GM04503 (cell line): ENCODE measurements at places on chromosomes 11 and 22.

- DNase-seq, result no peak
These were observed 209.7 kb downstream of the C11orf91 start for GRCh38 chr11:33490842-33491370.

- DNase-seq, result no peak
These were observed 27.9 kb downstream of the YPEL1 start for GRCh38 chr22:21707677-21708076.

GRCh38 chr22:31122532-31123291 is at the start of gene INPP5J:
Gene INPP5J, plus strand, starts transcription at chr22:31122966. Its CDS starts 49 bp downstream, at chr22:31123015.
- DNase-seq, result no peak

DNA sequence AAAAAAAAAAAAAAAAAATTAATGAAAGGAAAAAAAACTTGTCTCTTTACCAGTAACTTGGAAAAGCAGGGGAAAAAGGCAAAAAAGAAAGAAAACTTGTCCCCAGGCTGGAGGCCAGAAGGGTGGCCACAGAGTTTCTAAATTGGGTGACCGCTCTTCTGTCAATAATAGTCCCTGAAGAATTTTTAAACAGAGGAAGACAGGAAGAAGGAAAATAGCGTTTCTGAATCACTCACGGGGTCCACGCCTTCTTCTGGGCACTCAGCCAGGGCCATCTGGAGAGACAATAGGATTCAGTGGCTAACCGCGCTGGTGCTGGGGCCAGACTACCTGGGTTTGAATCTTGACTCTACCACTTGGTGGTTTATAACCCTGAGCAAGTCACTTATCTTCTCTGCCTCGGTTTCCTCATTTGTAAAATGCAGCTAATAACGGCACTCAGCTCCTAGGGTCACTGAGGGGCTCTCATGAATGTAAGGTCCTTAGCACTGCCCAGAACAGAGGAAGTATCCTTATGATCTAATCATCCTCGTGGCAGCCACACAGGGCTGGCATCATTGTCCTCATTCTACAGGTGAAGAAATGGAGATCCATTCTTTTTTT is 7.0 kb downstream of the C11orf86 start:
- peak; percentile 78 for DNase-seq

DNA sequence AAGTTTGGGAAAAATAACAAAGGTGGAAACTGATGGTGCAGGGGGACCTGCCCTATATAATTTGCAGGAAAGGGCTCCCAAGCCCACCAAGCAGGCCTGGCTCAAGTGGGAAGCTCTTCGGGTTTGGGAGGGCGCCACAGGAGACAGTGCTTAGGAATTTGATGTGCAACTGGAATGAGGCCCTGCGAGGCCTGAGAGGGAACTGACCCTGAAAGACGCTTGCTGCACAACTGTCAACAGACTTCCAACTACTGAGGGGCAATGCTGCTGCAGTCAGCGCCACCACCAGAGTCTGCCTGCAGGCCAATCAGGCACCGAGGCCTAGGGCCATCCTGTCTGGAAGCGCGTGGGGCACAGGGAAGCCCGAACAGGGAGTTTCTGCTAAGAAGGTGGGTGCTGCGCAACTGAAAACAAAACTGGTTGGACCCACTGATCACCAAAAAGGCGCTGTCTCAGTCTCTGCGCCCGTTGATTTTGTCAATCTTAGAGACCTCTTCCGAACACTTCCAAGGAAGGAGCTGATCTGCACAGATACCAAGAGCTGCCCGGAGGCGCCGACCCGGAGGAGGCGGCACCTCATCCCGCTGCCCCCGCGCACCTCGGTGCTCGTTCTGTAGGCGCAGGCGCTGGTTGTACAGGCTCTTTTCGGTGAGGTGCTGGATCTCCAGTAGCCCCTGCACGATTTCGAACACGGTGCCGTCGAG is 667 bp downstream of the DGCR6L start:
- DNase-seq, result no peak

DNA sequence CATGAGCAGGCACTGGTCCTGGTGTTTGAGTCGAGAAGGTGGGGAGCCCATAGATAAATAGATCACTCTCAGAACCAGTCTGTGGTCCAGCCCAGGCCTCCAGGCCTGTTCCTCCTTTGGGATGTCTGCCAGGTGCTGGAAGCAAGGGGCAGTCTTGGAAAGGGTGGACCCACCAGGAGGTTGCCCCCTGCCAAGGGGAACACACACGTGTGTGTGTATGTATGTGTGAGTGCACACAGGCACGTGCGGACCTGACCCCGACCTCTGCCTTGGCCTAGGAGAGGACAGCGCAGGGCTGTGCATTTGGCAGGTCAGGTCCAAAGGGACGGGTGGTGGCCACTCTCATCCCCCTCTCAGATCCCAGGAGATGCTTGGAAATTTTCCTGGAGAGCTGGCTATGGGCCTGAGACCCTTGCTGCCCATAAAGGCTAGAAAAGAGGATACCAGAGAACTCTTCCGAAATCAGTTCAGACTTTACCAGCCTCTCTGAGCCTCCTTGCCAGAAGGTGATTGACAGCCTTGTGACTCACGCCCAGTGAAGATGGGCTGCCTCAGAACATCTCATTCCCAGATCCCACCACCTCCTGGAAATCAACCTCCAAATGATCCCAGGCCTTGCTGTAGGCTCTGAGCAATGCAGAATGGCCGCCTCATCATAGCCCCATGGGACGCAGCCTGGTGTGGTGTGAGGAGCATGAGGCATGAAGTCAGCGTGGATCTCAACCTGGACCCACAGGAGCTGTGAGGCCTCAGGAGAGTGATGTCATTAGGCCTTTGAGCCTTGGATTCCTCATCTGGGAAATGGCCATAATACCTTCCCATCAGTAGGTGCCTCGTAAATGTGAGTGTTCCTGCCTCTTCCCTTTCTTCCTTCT is 24.0 kb upstream of the CREB3L1 start:
- DNase-seq, result no peak

- no peak for DNase-seq
These were observed 5.7 kb downstream of the PANX2 start for GRCh38 chr22:50175921-50176849.

DNA sequence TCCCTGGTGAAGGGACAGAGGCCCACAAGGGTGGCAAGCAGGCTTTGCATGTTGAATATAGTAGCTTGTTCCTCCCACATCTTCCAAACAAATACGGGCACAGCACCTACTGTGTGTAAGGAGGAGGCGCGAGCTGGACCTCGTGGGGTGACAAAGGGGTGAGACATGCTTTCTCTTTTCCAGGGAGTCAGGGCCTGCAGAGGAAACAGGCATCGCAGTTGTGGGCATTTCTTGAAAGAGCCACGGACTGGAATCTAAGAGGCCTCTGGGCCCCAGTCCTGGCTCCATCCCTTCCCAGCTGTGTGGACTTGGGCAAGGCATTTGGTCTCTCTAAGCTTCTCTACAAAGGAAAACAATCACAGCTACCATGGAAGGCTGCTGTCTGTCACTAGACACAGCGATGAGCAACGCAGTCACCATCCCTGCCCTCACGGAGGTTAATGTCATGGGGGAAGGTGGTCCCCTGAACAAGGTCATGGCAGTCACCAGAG is 13.0 kb upstream of the CDC42EP1 start:
- no peak for DNase-seq
